ENCODE measurements at places on chromosomes 4 and X. TPM values are rescaled to one million over a fixed set of nuclear protein-coding genes. Genes with fewer than 3 reads are reported as not detected.

DNA sequence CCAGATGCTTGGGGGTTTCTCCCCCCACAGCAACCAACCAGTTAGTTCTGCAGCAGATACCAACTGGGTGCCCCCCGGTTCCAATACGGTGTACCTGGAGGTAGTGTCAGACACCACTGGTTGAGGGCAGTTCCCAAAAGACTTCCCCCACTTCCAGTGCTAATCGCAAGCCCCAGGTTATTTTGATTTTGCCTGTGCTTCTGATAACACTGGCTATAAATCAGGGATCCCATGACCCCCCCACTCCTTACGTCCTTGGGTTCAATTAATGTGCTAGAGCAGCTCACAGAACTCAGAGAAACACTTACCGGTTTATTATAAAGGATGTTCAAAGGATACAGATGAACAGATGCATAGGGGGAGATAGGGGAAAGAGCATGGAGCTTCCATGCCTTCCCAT lies 5.5 kb downstream of the CLCN3 start:
- H3K36me3 ChIP-seq: no peaks in the 10 kb centered on the region
- no peak for DNase-seq
- 0 out of 2 replicates have a peak, but pooled peaks cover 10% of the 10 kb centered on the region for H3K4me1 ChIP-seq
- H3K27ac ChIP-seq: no peak overlapping the region

DNA sequence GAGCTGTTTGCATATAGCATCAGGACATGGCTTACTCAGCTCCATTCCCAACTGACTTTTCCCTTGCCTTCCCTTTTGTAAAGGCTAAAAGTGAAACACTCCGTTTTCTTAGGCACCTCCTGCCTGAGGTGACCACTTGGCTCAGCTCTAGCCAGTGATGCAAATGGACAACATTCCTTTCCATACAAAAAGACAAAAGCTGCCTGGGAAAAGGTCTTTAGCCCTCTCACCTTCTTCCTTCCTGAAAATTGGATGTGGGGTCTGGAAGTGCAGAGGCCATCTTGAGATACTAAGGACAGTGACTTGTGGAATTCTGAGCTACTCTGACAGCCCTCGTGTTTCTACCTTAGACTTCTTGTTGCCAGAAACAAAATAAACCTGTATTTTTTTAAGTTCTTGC lies 27.7 kb upstream of the SFRP2 start:
- peaks cover 11% of the 10 kb centered on the region for H3K4me1 ChIP-seq
- no peaks in the 10 kb centered on the region for H3K27me3 ChIP-seq
- H3K27ac ChIP-seq: no peak overlapping the region
- no peaks in the 10 kb centered on the region for H3K36me3 ChIP-seq
- peak; percentile 73 for DNase-seq

DNA sequence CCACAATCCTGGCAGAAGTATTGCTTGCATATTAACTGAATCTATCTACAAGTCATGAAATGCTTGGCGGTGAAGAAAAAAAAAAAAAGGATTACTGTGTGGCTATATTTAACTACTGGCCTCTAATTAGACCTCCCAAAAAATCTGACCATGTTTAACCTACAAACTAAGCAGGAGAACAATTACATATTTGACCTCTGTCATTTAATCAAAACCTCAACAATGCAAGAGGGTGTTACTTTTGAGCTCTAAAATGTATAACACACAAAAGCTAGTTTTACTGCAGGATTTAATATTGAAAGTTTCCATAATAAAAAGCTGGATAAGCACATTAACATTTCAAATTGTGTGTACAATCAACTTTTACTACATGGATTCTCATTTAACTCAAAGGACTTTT lies 1.5 kb downstream of the ITM2A start:
- peak overlapping the region; percentile 64 for H3K4me3 ChIP-seq
- no peaks in the 10 kb centered on the region for H3K36me3 ChIP-seq
- DNase-seq: no peak
- H3K4me1 ChIP-seq: peaks cover 36% of the 10 kb centered on the region
- no peak overlapping the region for H3K27ac ChIP-seq

- no peak for DNase-seq
- H3K27me3 ChIP-seq: no peaks in the 10 kb centered on the region
- no peaks in the 10 kb centered on the region for H3K36me3 ChIP-seq
- no peaks in the 10 kb centered on the region for H3K4me1 ChIP-seq
- H3K27ac ChIP-seq: no peak overlapping the region
Observed at GRCh38 chr4:138961129-138961528, 54.5 kb upstream of the NOCT start.

GRCh38 chr4:19748519-19749479 lies 502.9 kb upstream of the SLIT2 start:
- no peak overlapping the region for H3K4me3 ChIP-seq
- H3K27ac ChIP-seq: no peak overlapping the region
- no peaks in the 10 kb centered on the region for H3K4me1 ChIP-seq
- H3K27me3 ChIP-seq: no peaks in the 10 kb centered on the region

DNA sequence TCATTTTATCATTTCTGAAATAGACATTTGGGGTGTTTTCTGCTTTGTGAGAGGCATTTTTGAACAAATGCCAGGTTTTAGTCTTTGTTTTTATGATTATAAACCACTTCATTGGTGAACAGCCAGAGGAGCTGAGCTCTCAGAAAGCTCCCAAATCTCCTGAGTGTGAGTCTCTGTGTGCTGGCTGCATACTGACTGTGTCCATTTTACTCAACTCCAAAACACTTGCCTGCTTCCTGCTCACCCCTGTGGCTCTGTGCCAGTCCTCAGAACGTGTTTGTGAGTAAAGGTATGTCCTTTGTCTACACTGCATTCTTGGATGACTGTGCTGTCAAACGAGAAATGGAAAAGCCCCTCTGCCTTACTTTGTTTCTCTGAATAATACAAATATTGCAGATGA lies 5.4 kb upstream of the LRAT start:
- DNase-seq: peak; percentile 42
- H3K27me3 ChIP-seq: peaks cover 38% of the 10 kb centered on the region
- no peak overlapping the region for H3K27ac ChIP-seq
- no peaks in the 10 kb centered on the region for H3K36me3 ChIP-seq
- H3K4me3 ChIP-seq: peak overlapping the region; percentile 8

DNA sequence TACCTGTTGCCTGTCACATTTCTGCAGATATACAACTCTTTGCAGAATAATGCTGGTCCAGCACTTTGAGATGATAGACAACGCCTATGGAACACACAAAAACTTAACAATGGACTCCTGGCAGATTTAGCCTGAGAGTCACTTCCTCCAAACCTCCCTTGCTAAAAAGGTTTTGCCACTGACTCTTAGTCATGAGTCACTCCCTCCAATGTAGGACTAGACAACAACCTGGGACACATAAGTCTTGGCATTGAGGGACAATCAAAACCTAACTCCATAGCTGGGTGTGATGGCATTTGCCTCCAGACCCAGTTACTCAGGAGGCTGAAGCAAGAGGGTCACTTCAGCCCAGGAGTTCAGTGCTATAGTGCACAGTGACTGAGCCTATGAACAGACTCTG lies 22.0 kb upstream of the EIF4E start:
- H3K27me3 ChIP-seq: no peaks in the 10 kb centered on the region
- H3K4me1 ChIP-seq: no peaks in the 10 kb centered on the region
- no peaks in the 10 kb centered on the region for H3K36me3 ChIP-seq
- H3K4me3 ChIP-seq: no peak overlapping the region
- no peak overlapping the region for H3K27ac ChIP-seq
- no peak for DNase-seq

DNA sequence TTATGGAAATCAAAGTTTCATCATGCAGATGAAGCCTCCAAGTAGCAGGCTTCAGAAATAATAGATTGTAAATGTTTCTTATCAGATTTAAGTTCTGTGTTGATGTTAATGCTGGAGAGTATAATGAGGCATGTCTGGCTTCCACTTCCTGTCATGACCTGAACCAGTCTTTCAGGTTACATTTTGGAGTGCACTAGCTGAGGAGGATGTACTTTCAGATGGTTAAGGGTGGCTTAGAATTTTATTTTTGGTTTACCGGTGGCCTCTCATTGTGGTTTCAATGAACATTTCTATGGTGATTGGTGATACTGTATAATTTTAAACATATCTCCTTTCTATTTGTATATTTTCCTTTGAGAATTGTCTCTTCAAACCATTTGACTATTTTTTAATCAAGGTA lies 890.4 kb downstream of the SH3BGRL start:
- H3K4me1 ChIP-seq: no peaks in the 10 kb centered on the region
- no peak overlapping the region for H3K4me3 ChIP-seq
- no peak overlapping the region for H3K27ac ChIP-seq

GRCh38 chrX:69046996-69047490 lies 118.2 kb downstream of the PJA1 start:
- no peaks in the 10 kb centered on the region for H3K36me3 ChIP-seq
- no peak overlapping the region for H3K27ac ChIP-seq
- H3K4me3 ChIP-seq: no peak overlapping the region
- H3K4me1 ChIP-seq: no peaks in the 10 kb centered on the region

- H3K36me3 ChIP-seq: no peaks in the 10 kb centered on the region
- no peaks in the 10 kb centered on the region for H3K27me3 ChIP-seq
- no peak overlapping the region for H3K27ac ChIP-seq
- H3K4me1 ChIP-seq: no peaks in the 10 kb centered on the region
- H3K4me3 ChIP-seq: no peak overlapping the region
Observed at GRCh38 chrX:142005532-142005931, 101.8 kb downstream of the MAGEC1 start.

GRCh38 chrX:52553995-52554642 lies 37.3 kb upstream of the XAGE1B start:
- H3K4me1 ChIP-seq: no peaks in the 10 kb centered on the region
- no peak for DNase-seq
- H3K27ac ChIP-seq: no peak overlapping the region
- H3K27me3 ChIP-seq: no peaks in the 10 kb centered on the region
- no peaks in the 10 kb centered on the region for H3K36me3 ChIP-seq

GRCh38 chr4:149247164-149247563 lies 568.5 kb downstream of the IQCM start:
- no peaks in the 10 kb centered on the region for H3K27me3 ChIP-seq
- no peak for DNase-seq
- H3K36me3 ChIP-seq: no peaks in the 10 kb centered on the region
- no peak overlapping the region for H3K4me3 ChIP-seq
- H3K27ac ChIP-seq: no peak overlapping the region

- no peaks in the 10 kb centered on the region for H3K27me3 ChIP-seq
- no peaks in the 10 kb centered on the region for H3K36me3 ChIP-seq
- H3K4me1 ChIP-seq: no peaks in the 10 kb centered on the region
- no peak overlapping the region for H3K27ac ChIP-seq
- H3K4me3 ChIP-seq: no peak overlapping the region
- DNase-seq: no peak
Observed at GRCh38 chr4:69095301-69095731, 958 bp upstream of the UGT2B7 start.

- no peaks in the 10 kb centered on the region for H3K27me3 ChIP-seq
- no peak for DNase-seq
- no peak overlapping the region for H3K27ac ChIP-seq
- H3K4me1 ChIP-seq: no peaks in the 10 kb centered on the region
Observed at GRCh38 chr4:58679886-58680285, 1569.7 kb upstream of the IGFBP7 start.

- H3K4me1 ChIP-seq: no peaks in the 10 kb centered on the region
- no peaks in the 10 kb centered on the region for H3K27me3 ChIP-seq
- H3K27ac ChIP-seq: no peak overlapping the region
- DNase-seq: peak; percentile 6
Observed at GRCh38 chr4:137980641-137981040, 261.5 kb downstream of the SLC7A11 start.

GRCh38 chr4:89303177-89303576 lies 4.4 kb downstream of the GPRIN3 start:
- peaks cover 18% of the 10 kb centered on the region for H3K27me3 ChIP-seq
- peaks cover 13% of the 10 kb centered on the region for H3K4me1 ChIP-seq
- H3K4me3 ChIP-seq: no peak overlapping the region
- H3K36me3 ChIP-seq: no peaks in the 10 kb centered on the region

GRCh38 chr4:126271292-126271691 lies 956.5 kb downstream of the FAT4 start:
- no peaks in the 10 kb centered on the region for H3K36me3 ChIP-seq
- no peak overlapping the region for H3K4me3 ChIP-seq
- H3K27ac ChIP-seq: no peak overlapping the region
- no peaks in the 10 kb centered on the region for H3K27me3 ChIP-seq
- no peaks in the 10 kb centered on the region for H3K4me1 ChIP-seq

The CT45A1 gene
- total RNA-seq: not detected

The LRCH2 gene
- total RNA-seq: 8.6 TPM

The MAGEA2B gene
- 0.42 TPM for total RNA-seq

The MAGIX gene
- total RNA-seq: 2.1 TPM

The GYG2 gene
- total RNA-seq: 63.8 TPM

The DCX gene
- 3.0 TPM for total RNA-seq

The CCKAR gene
- not detected for total RNA-seq

Data from GM23338 (cell line).